DND-41 (cell line): ENCODE measurements at places on chromosomes 5 and 9.

DNA sequence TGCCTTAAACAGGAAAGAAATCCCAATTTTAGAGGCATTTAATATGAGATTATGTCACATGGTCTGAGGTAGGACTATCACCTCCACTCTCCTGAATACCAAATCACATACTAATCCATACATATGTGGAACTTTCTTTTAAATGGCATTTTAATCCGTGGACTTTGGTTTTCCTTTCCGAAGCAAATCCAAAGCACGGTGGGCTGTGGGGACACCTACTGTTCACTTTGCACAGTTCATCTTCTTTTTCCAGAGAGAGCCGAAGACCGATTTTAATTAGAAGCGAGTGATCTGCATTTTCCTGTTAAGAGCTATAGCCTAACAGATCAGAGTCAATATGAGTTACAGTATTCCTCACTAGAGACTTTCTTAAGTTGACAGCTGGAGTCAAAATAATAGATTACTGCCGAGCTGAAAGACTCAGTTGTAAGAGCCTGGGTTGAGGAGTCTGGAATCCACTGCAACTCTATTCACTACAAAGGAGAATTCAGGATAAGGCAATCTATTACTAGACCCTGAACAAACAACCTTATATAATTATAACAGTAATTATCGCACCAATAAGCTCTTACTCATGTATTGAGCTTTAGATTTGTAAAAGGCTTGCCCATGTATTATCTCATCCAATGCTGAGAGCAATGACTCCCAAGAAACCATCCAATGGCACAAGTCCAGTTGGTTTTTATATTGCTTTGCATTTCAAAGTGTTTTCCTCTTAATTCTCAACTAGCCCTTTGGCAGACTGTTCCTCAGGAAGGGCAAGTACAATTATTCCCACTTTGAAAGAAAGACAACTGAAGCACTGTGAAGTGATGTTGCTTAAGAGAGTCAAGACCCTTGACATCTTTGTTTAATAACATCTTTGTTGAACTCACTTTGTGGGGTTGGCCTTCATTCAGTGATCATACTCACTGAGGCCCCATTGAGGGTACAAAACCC is 144.7 kb downstream of the TRPM6 start:
- peak; percentile 27 for DNase-seq
- H3K4me1 ChIP-seq: no peaks in the 10 kb centered on the region
- no peaks in the 10 kb centered on the region for H3K27me3 ChIP-seq
- no peak overlapping the region for H3K27ac ChIP-seq

GRCh38 chr9:104866191-104866590 is 61.8 kb downstream of the ABCA1 start:
- no peaks in the 10 kb centered on the region for H3K27me3 ChIP-seq
- H3K27ac ChIP-seq: no peak overlapping the region
- DNase-seq: no peak

GRCh38 chr5:158957196-158957595 is 142.5 kb downstream of the EBF1 start:
- DNase-seq: no peak
- no peak overlapping the region for H3K27ac ChIP-seq
- no peak overlapping the region for H3K4me3 ChIP-seq
- no peaks in the 10 kb centered on the region for H3K36me3 ChIP-seq

DNA sequence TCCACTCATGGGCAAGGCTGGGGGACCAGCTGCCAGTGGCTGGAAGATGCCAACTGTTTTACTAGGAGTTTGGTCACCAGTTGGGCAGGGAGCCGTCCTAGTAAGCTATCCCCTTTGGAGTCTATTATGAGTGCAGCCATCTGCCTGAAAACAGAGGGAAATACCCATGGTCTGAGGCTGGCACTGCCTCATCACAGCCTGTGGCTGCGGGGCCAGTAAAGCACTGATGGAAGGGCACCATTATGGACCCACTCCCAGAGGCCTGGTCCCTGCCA is 187.2 kb upstream of the PANK3 start:
- no peaks in the 10 kb centered on the region for H3K4me1 ChIP-seq
- H3K36me3 ChIP-seq: no peaks in the 10 kb centered on the region
- DNase-seq: no peak
- no peaks in the 10 kb centered on the region for H3K27me3 ChIP-seq
- H3K4me3 ChIP-seq: no peak overlapping the region

DNA sequence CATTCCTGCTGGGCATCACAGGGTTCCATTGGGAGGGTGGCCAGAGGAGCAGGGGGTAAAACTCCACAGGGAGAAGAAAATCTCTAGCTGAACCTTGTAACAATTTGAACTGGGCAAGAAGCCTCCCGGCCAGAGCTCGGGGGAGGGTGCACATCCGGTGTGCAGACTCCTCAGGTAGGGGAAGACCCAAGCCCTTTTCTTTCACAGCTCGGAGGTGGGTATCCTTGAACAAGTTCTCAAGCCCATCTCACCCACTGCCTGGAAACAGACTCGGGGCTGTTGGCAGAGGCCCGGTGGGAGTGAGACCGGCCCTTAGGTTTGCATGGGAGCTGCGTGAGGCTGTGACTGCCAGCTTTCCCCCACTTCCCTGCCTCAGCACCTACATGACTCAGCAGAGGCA is 111.5 kb upstream of the IL7R start:
- DNase-seq: no peak
- H3K4me3 ChIP-seq: no peak overlapping the region
- H3K27ac ChIP-seq: no peak overlapping the region
- H3K4me1 ChIP-seq: no peaks in the 10 kb centered on the region
- H3K27me3 ChIP-seq: no peaks in the 10 kb centered on the region

GRCh38 chr9:127918183-127919107 is 1.6 kb upstream of the ST6GALNAC4 start:
- DNase-seq: no peak
- no peaks in the 10 kb centered on the region for H3K27me3 ChIP-seq
- H3K4me3 ChIP-seq: no peak overlapping the region
- no peaks in the 10 kb centered on the region for H3K36me3 ChIP-seq

GRCh38 chr5:179233909-179234562 is 111.2 kb downstream of the ADAMTS2 start:
- DNase-seq: no peak
- H3K4me1 ChIP-seq: no peaks in the 10 kb centered on the region
- H3K27me3 ChIP-seq: no peaks in the 10 kb centered on the region
- no peak overlapping the region for H3K27ac ChIP-seq
- H3K4me3 ChIP-seq: no peak overlapping the region
- no peaks in the 10 kb centered on the region for H3K36me3 ChIP-seq

DNA sequence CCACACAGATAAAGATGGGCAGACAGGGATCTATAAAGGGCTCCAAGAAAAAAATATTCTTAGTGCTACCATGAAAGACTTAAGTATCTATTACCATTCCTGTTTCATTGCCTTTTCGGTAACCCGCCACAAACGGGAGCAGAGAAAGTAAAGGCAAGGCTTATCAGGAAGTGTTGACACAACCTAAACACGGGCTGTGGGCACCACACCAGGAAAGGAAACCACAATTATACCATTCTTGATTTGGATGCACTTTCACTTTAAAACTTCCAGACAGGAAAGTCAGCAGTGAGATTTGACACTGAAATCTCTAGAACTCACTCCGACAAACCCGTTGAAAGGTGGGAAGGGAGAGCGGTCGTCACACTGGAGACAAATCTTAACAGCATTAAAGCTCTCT is 6.5 kb downstream of the TLE1 start:
- H3K4me1 ChIP-seq: peaks cover 57% of the 10 kb centered on the region
- DNase-seq: peak; percentile 26
- H3K4me3 ChIP-seq: no peak overlapping the region
- H3K36me3 ChIP-seq: peaks cover 9% of the 10 kb centered on the region; the same call in 1 of the 2 replicates
- no peaks in the 10 kb centered on the region for H3K27me3 ChIP-seq
- H3K27ac ChIP-seq: peak overlapping the region; percentile 32; the same call in 1 of the 2 replicates

DNA sequence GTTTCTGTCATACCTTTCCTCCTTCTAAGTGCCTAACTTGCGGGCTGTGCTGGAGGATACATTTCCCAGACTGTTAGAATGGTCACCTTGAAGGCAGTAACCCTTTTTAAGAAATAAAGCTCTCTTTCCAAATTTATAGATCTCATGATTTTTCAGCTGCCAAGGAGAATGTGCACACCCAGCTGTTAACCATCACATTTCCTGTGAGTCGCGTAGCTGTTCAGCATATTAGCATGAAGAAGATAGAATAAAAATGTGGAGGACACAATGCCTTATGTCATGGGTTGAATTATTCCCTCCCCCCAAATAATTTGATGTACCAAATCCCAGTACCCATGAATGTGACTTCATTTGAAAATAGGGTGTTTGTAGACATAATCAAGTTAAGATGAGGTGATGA is 729.4 kb downstream of the MTRR start:
- no peak for DNase-seq
- no peaks in the 10 kb centered on the region for H3K27me3 ChIP-seq
- H3K4me1 ChIP-seq: no peaks in the 10 kb centered on the region
- H3K4me3 ChIP-seq: no peak overlapping the region

DNA sequence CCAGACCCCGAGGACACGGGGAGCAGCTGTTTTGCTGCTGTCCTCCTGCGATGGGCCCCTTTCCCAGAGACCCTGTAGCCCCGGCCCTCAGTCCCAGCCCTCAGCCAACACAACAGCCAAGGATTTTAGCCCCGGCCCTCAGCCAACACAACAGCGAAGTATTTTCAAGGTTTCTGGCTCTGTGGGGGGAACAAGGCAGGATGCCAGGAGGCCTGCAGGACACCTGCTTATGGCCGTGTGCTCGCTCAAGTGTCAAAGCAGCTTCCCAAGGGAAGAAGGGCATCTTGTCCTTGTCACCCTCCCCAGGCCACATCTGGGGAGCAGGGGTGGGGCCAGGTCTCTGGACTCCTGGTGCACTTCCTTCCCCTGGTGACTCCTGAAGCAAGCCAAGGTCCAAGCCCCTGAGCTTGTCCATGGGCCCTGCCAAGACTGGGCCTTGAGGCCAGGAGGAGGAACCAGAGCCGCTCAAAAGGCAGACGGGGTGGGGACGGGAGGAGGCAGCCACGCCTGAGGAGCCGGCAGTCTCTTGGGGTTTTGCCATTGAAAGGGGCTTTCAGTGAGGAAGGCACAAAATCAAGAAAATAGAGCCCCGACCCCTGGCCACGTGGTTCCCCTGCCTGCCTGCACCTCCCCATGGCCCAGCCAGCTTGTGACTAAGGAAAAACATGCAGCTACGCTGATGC is 10.8 kb downstream of the KCNT1 start:
- no peak overlapping the region for H3K4me3 ChIP-seq
- no peak overlapping the region for H3K27ac ChIP-seq
- DNase-seq: no peak
- H3K27me3 ChIP-seq: no peaks in the 10 kb centered on the region
- H3K36me3 ChIP-seq: no peaks in the 10 kb centered on the region
- no peaks in the 10 kb centered on the region for H3K4me1 ChIP-seq
